Hepatic stellate cell (primary cell): ENCODE measurements at places on chromosomes 12 and 14.

- DNase-seq, result no peak
Measured at GRCh38 chr14:30389134-30389876, 169.7 kb upstream of the G2E3 start.

- DNase-seq, result no peak
Measured at GRCh38 chr14:30077946-30078345, 150.3 kb upstream of the PRKD1 start.

DNA sequence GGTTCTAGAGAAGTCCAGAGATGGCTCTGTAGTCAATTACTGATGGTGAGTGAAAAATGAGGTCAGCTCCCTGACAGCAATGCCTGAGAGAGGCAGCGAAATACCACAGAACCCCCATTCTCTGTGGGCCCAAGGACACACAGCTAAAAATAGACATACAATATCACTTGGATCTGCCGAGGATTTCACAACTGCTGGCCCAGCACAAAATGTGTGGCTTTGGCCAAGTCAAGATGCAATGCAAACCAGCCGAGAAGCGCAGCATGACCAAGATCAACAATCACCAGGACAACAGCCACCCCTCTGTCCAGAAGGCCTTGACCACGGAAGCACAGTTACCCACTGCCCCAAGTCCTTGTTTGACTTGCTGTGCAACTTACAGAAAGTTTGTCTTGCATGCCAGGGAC lies 52.2 kb downstream of the CKAP4 start:
- DNase-seq, result peak; percentile 41

DNA sequence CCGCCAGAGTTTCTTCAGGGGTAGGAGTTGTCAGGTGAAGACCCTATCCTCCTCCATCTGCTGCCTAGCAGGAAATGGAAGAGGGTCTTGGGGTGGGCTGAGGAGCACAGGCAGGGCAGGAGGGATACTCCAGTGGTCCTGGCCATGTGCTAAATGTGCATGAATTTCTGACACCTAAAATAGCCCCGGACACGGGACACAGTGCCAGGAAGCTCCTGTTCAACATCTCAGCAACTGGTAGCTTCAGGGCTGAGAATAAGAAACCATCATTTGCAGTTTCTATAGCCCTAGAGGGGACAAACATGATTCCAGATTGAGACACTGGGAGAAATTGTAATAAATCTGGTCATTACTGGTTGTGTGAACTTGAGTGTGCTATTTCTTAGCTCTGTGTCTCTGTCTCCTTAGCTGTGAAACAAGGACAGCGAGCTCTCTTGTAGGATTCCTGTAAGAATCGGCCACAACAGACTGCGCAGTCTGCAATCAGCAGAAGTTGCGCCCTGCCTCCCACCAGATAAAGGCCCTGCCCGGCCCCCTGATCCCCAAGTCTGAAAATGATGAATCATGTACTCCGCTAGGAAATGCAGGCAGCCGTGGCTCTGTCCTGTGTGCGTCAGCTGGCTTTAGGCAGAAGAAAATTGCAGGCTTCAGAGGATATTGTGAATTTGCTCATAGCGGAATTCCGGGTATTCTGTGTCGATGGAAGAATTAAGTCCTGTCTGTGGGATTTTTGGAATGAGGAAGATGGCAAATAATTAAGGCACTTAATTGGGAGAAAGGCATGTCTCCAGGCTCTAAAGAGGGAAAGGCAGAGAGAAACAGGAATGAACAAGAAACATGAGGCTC lies 35.2 kb upstream of the MEG3 start:
- no peak for DNase-seq

DNA sequence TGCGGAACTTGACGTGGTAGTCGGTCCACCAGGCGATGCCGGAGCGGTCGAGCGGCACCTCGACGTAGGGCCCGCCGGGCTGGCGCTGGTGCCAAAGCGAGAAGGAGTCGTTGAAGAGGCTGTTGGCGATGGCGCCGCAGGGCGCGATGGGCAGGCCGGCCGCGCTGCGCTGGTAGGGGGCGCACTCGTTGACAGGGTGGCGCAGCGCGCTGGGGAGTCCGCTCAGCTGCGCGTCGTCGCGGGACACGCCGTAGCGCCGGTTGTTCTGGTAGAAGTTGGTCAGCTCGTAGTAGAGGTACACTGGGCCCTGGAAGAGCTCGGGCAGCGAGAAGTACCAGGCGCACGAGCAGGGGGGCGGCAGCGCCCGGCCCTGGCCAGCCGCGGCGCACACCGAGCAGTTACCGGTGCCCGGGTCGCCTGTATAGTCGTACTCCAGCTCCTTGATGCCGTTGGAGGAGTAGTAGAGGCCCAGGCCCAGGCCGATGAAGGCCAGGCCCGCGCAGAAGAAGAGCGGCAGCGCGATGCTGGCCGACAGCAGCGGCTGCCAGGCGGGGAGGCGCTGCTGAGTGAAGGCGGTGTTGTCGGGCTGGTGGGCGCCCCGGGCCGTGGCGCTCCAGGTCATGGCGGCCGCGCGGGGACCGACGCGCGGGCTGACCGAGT lies 482 bp downstream of the TMEM30B start:
- no peak for DNase-seq

GRCh38 chr14:21915826-21916225 lies 242.2 kb upstream of the OR4E1 start:
- no peak for DNase-seq

DNA sequence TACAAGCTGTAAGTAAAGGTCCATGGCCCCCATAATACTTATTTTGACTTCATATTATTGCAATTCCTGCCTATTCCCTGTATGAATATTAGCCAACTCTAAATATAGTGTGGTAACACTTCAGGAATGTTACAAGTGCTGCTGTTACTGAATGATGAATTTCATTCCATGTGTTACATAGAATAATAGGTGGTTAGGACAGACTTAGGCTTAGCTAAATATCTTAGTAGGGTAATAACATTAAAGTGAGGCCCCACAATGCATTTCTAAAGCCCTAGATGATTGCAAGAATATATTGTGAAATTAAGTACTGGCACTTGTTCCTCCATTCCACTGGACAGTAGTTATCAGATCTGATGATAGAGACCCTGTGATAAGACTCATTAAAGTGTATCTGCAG lies 182.7 kb downstream of the PCNX1 start:
- peak; percentile 20 for DNase-seq

- no peak for DNase-seq
Measured at GRCh38 chr14:104817930-104818713, 17.2 kb downstream of the ZBTB42 start.

- no peak for DNase-seq
Measured at GRCh38 chr14:75697918-75698317, 36.9 kb downstream of the TTLL5 start.

DNA sequence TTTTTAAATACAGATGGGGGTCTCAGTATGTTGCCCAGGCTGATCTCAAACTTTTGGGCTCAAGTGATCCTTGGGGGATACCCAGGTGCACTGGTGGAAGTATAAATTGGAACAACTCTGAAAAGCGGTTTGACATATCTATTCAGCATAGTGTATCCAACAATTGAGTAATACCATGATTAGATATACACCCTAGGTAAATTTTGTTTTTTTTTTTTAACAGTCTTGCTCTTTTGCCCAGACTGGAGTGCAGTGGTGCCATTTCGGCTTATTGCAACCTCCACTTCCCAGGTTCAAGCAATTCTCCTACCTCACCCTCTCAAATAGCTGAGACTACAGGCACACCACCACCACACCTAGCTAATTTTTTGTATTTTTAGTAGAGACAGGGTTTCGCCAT lies 31.6 kb upstream of the SLC25A3 start:
- no peak for DNase-seq

- no peak for DNase-seq
Measured at GRCh38 chr14:75589931-75590330, 11.5 kb downstream of the FLVCR2 start.

GRCh38 chr12:102927220-102927619 lies 10.2 kb upstream of the PAH start:
- no peak for DNase-seq

- DNase-seq, result no peak
Measured at GRCh38 chr12:62722971-62723680, 211.8 kb downstream of the PPM1H start.

DNA sequence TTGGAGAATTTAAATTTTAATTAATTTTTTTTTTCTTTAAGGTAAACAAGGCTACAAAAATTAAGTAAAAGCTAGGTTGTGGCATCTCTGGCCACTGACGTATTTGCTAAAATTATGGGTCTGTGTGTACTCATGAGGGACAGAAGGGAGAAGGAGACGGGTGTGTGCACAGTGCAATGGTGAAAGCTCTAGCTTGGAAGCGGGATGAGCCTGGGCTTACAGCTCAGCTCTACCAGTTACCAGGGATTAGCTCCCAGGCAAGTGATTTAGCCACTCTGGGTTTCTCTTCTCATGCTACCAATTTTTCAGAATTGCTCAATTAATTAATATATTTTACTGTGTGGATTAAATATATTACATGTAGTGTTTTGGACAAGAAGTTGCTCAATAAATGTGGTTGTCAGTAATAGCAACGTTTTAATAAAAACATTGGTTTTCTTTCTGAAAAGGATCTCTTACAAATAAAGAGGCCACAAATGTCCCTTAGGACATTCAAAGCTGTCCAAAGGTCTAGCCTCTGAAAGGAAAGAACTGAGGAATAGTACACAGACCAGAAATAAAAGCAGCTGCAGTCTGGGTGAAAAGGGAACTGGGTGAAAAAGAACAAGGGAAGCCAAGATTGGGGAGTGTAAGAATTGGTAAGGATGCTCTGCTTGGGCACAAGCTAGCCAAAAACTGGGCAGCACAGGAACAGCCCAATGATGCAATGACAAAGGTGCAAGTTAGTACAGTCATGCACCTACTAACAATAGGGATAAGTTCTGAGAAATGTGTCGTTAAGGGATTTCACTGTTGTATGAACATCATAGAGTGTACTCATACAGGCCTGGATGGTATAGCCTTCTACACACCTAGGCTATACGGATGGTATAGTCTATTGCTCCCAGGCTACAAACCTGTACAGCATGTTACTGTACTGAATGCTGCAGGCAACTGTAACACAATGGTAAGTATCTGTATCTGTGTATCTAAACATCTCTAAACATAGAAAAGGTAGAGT lies 61.7 kb downstream of the FERMT2 start:
- no peak for DNase-seq

DNA sequence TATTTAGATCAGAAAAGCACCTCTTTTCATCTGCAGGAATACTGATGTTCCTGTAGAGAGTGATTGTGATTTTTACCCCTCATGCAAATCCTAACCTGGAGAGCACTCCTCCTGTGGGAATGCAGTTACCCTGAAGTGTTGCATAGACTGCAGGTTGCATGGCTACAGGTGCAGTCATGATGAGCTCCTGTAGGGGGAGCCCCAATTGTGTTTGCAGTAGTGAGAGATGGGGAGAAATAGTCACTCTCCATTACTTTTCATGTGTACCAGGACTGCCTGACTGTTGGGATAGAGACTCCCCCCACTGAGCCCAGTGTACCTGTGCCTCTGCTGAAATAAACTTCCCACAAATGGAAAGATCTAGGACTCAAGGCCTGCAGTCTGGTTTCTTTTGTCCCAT lies 1086.5 kb downstream of the SLC6A15 start:
- no peak for DNase-seq

DNA sequence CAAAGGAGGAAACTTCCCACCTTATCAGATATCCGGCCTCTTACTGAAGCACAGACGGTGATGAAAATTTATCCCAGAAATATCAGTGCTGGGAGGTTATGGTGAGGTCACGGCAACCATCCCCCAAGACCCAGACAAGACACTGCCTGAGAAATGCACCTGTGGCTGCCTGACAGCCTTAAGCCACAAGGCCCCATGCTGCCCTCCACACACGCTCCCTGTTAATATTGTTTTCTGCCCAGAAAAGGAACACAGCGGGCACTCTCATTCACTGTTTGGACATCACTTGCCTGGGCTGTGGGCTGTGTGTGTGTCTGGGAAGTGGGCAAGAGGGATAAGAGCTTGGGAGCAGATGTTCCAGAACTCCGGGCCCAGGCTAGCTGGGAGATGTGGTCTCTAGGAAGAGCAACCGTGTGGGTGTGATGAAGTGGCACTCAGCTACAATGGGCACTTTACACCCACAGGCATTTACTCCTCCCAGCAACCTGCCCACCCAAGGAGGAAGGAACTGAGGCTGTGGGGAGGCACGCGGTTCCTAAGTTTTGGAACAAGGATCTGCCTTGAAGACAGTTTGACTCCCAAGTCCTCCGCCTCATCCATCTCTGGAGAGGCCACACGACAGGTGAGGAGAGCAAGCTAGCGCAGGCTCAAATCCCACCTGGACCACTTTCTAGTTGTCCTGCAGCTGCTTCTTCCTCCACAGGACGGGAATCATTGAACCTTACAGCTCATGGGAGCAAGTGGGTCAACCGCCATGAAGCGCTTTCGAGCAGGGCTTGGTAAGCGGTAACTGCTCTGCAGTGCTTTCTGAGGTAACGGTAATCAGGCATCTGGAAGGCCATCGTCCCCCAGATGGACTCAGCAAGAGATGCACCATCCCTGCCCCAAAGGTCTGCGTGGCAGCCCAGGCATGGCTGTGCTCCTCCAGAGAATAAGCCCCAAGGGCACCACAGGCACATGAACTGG lies 91.4 kb downstream of the CHGA start:
- DNase-seq, result no peak

GRCh38 chr12:19689801-19690472 lies 250.6 kb downstream of the AEBP2 start:
- DNase-seq, result no peak

DNA sequence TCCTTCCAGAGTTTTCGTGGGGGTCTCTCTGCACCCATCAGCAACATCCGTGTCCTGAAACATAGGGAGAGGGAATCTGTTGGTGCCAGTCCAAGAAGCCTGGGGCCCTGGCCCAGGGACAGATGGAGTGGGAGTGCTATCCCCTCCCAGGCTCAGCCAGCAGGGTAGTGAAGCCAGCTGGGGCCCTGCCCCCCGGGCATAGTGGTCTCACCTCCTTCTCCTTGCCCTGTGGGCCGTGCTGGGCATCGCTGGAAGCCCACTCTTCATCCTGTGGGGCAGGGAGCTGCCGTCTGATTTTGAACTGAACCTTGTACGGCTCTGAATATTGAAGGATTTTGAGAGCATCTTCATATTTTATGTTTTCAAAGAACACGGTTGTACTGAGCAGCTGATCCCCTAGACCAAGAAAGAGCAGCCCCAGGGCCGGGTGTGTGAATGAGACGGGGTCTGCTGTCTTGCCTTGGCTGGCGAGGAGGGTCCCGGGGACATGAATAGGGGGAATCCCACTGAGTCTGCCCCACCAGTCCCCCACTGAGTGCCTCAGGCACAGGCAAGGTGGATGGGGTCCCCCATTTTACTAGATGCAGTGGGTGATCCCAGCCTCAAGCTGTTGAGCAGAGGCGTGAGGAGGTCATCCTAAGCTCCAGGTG lies 23.3 kb downstream of the AHNAK2 start:
- no peak for DNase-seq

DNA sequence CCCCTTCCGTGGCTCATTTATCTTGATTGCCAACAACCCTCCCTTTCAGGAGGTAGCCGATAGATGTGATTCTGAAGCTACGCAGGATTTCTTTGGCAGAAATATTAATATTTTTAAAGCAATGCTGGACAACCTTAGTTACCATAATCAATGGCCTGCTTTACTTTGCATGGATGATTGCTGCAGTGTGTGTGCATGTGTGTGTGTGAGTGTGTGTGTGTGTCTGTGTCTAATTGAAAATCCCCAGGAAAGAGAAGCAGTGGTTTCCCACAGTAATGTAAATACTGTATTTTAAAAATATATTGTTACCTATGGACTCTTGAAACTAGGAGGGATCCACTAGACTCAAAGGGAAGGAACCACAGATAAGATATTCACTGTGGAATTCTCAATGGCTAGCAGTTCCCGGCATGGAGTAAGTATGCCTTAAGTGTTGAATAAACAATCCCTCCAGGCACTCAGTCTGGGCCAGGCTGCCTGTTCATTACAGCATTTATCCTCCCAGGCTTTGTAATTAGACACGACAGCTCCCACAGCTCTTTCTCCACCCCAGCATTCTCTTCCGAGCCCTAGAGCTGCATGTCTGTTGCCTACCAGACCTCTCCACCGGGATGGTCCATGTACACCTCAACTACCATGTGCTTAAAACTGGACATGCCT lies 22.5 kb upstream of the C14orf132 start:
- DNase-seq, result no peak
